Breast epithelium (tissue), 4 donors: ENCODE measurements at places on chromosomes 16 and 17.

- no peaks in the 10 kb centered on the region for H3K4me1 ChIP-seq
- H3K27ac ChIP-seq, result no peak overlapping the region
- no peak overlapping the region for H3K4me3 ChIP-seq
- DNase-seq, result no peak
- no peaks in the 10 kb centered on the region for H3K27me3 ChIP-seq
Observed at GRCh38 chr16:63614429-63614828, 1507.4 kb downstream of the CDH11 start.

GRCh38 chr17:74862919-74863318, 3.2 kb upstream of the GRIN2C start:
- peaks cover 8% of the 10 kb centered on the region for H3K27me3 ChIP-seq
- DNase-seq, result no peak
- H3K27ac ChIP-seq, result no peak overlapping the region
- H3K4me1 ChIP-seq, result peaks cover 14% of the 10 kb centered on the region
- no peaks in the 10 kb centered on the region for H3K36me3 ChIP-seq
- no peak overlapping the region for H3K4me3 ChIP-seq

GRCh38 chr16:9258423-9259051, 167.1 kb downstream of the HAPSTR1 start:
- H3K27me3 ChIP-seq, result peaks cover 3% of the 10 kb centered on the region
- H3K27ac ChIP-seq, result no peak overlapping the region
- no peak for DNase-seq
- no peaks in the 10 kb centered on the region for H3K4me1 ChIP-seq
- H3K36me3 ChIP-seq, result no peaks in the 10 kb centered on the region

DNA sequence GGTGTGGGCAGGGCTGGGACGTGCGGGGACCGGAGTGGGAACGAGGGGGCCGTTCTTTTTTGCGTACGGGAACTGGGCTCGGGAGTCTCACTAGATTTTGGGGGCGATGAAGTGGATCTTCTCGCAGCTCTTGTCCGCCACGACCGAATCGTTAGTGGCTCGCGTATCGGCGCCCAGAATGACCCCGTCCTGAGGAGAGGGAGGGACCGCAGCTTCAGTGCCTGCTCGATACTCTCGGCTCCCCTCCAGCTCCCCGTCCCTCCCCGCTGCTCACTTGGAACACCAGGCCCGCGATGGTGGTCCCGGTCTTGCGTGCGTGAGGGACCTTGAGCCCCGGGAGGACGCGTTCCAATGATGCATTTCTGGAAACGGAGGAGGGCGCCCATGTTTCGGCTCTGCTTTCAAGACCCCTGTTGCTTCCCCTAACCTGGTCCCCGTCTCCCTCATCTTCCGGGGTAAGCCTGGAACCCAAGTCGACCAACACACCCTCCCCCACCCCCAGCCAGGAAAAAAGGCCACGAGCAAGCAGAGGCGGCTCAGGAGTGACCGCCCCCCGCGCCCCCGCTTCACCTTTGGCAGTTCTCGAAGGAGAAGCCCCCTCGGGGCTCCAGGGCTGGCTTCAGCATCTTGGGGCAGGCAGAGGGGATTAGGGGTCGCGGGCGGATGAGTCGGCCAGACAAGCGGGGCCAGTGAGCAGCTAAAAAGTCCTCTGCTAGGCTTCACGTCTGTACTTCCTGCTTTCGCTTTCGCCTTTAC, at the start of gene PSMB10:
Gene PSMB10 (minus strand): TSS at position 727 of the 756 bp plus-strand sequence. CDS start 101 bp downstream, at position 626.
- no peaks in the 10 kb centered on the region for H3K36me3 ChIP-seq
- peak within 1 kb of the TSS; percentile 98 for H3K27ac ChIP-seq
- peak within 1 kb of the TSS; percentile 84 for H3K4me3 ChIP-seq
